ENCODE measurements at places on chromosomes 4 and X.

DNA sequence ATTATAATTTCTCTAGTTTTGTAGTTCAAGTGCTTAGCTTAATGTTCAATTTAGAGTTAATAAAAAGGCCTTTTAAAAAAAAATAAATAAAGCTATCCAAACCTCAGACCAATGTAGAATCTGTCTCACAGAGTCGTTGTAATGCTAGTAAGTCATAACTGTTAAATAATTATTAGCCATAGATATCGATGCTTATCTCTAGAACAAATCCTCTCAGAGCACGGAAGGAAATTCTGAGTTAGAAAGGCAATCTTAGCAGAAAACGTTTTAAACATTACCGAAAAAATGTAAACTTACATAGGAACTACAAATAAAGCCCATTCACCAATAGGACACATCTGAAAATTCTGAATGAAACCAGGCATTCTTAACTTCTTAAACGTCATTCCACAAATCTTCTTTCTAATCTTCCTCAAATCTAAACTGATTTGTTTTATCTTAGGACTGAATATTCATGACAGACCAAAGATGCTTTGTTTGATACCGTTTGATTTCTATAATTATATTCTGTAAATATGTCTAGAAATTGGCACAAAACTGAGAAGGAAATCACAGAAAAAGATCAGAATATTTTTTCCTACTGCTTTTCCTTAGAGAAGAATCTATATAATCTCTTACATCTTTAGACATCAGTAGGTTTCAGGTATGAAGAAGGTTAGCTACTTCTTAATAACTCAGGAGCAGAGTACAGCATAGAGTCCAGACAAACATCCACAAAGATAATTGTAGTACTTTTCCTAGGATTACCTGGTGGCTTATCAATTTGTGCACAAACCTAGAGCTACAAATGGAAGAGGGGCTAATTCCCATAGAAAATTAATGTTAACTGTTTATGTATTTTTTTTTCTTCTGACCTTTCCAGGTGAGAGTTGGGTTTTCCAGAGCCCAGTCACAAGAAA, 140.7 kb downstream of the BTC start:
- DNase-seq: no peak

- DNase-seq: no peak
Observed at GRCh38 chr4:121697564-121697963, 784 bp upstream of the ANXA5 start.

GRCh38 chr4:26185436-26185835, 135.4 kb upstream of the RBPJ start:
- no peak for DNase-seq

DNA sequence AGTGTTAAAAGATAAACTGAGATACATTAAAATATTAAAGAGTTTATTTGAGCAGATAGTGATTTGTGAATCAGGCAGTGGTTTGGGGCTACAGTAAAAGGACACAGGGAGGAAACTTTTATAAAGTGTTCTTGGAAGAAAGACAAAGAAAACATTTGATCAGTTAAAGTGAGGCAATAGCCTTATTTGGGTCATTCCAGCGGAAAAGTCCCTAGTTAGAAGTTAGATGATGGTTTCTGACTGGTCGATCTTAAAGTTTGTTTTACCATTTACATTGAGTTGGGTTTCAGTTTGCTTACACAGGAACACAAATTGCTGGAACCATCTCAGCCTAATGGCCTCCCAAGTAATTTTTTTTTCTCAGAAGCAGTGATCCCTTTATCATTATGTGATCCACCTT, 69.7 kb downstream of the PPP1R2C start:
- DNase-seq: no peak

GRCh38 chr4:169906104-169906503, 120.1 kb downstream of the MFAP3L start:
- DNase-seq: no peak

GRCh38 chrX:37640142-37640541, 45.4 kb upstream of the XK start:
- no peak for DNase-seq

DNA sequence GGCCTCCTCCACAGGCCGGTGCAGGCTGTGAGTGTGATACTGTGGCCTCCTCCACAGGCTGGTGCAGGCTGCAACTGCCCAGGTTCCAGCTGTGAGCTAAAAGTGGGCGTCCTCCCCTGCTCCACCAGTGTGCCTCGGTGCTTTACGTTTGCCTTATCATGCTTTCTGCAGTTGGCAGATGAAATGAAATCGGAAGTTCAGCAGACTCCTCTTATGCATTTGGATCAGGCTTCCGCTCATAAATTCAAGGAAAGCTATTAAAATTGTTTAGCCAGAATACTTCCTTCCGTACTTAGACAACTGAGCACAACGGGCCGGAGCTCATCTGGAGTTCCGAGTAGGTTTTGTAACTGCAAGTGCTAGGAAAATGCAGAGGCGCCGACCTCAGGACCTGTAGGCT, 12.0 kb downstream of the CYP4V2 start:
- DNase-seq: no peak

DNA sequence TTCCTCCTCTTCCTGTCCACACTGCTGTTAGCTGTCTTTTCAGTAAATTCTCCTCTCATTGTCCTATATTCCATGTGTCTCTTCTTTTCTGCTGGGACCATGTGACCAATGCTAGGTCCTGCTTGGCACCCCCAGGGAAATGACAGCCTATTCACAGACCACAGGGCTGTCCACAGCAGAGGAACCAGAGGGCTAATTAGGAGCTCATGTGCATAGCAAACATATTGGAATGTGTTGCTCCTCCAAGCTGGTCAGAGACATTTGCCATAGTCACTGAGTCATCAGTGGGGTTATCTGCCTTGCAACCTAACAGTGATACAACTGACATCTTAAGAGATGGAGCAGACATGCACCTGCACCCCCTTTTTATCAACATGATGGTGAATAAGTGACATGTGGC, 67.9 kb upstream of the PUDP start:
- no peak for DNase-seq

DNA sequence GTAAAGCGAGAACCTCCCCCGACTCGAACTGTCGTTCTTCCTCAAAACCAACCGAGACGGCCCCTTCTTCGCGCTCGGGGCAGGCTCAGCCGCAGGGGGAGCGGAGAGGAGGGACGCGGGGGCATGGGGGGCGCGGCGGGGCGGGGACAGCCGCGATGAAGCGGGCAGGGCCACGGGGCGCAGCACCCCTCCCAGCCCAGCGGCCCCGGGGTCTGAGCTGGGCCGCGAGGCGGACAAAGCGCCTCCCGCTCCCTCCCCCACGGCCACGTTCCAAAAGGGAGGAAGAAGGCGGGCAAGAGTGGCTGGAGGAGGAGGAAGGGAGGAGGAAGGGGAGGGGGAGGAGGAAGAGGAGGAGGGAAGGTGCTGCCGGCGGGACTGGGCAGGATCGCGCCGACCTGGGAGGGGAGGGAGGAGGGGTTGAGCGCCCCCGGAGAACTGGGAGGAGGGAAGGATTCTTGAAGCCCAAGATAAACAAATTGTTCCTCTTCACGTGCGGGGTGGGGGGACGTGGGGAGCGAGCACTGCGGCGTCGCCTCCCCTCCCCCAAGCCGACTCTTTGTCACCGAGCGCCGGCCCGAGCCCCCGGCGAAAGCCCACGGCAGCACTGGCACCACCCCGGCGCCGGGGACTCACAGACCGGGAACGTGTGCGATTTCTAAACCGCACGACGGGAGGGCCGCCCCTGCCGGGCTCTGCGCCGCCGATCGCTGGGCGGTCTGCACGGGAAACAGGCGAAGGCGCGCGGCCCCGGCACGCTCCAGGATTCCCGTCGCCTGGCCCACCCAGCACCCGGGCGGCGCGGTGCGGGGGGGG, 2.9 kb downstream of the MAML3 start:
- DNase-seq: peak; percentile 72

All from stimulated activated naive CD8-positive, alpha-beta T cell treated with anti-CD3 and anti-CD28 coated beads, Interleukin-15, Interleukin-2, amounts not matched to agents 100 U/mL and 50 U/mL, for 24 hours (primary cell).